Stomach (tissue), 19 donors: ENCODE measurements at places on chromosomes 16 and 17. TPM values are rescaled to one million over a fixed set of nuclear protein-coding genes. Genes with fewer than 3 reads are reported as not detected.

The SLC25A10 gene
- total RNA-seq: 3.5 TPM

The RAB34 gene
- 96.9 TPM for total RNA-seq

The GDPD3 gene
- 178 TPM for total RNA-seq

The OTOA gene
- 0.55 TPM for total RNA-seq

The C16orf92 gene
- not detected for total RNA-seq

The ASGR2 gene
- not detected for total RNA-seq

The CORO1A gene
- 30.3 TPM for total RNA-seq

The RNF222 gene
- not detected for total RNA-seq

The SMPD3 gene
- total RNA-seq: 110 TPM

- DNase-seq: no peak
- H3K36me3 ChIP-seq: no peaks in the 10 kb centered on the region
- H3K4me1 ChIP-seq: peaks cover 25% of the 10 kb centered on the region
- H3K27ac ChIP-seq: no peak overlapping the region
- no peak overlapping the region for H3K4me3 ChIP-seq
- no peaks in the 10 kb centered on the region for H3K27me3 ChIP-seq
These were observed 84.4 kb upstream of the NKD1 start for GRCh38 chr16:50463581-50464324.

- no peak overlapping the region for H3K4me3 ChIP-seq
- no peaks in the 10 kb centered on the region for H3K36me3 ChIP-seq
- H3K4me1 ChIP-seq: no peaks in the 10 kb centered on the region
- no peaks in the 10 kb centered on the region for H3K27me3 ChIP-seq
These were observed 128.3 kb downstream of the CCDC144A start for GRCh38 chr17:16818340-16818739.

DNA sequence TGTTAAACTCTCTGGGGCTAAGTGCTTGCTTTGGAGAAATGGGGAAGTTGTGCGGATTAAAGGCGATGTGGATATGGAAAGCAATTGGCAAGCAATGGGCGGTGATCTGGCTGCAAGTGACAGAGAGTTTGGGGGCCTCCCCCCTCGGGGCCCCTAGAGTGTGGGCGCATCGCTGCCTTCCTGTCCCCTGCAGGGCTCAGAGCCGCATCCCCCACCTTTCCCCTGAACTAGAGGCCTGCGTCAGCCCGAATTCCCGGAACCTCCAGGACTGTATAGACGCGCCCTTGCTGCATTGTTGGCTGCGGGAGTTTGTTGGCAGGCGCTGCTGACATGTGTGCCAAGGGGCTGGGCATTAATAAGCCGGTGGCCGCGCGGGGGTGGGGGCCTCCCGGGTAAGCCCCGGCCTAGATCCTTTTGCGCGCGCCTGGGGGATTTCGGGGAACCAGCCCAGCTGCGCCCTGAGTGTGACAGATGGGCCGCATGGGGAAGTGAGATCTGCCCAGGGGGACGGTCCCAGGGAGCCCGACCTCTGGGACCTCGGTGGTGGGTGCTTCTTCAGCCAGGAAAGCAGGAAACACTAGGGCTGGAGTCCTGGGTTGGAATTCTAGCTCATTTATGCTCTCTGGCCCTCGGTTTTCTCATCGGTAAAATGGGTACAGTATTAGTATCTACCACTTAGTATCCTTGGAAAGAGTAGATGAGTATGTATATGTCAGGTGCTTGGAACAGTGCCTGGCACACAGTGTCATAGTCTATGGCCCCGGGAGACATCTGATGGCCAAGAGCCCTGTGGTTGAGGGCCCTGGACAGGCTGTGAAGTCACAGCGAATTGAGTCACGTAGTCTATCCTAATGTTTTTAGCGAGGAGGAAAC lies 1.0 kb downstream of the EEF2K start:
- peak overlapping the region; percentile 98 for H3K4me3 ChIP-seq
- DNase-seq: peak; percentile 88
- no peaks in the 10 kb centered on the region for H3K27me3 ChIP-seq

DNA sequence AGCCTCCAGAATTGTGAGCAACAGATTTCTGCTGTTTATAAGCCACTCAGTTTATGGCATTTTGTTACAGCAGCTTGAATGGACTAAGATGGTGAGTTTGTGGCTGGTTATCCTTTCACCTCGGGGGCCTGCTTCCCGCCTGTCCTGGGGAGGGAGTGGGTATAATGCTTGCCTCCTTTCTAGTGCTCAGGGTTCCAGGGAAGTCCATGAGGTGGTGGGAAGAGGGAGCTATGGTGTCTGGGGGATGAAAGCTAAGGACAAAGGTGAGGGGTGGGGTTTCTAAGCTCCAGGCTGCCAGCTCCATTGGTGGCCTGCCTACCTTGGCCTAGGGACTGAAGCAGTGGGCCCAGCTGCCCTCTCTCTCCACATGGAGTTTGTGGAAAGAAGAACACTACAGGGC lies 50.2 kb upstream of the SDK2 start:
- H3K4me1 ChIP-seq: no peaks in the 10 kb centered on the region
- no peaks in the 10 kb centered on the region for H3K36me3 ChIP-seq
- H3K27ac ChIP-seq: no peak overlapping the region
- H3K4me3 ChIP-seq: no peak overlapping the region
- no peaks in the 10 kb centered on the region for H3K27me3 ChIP-seq

DNA sequence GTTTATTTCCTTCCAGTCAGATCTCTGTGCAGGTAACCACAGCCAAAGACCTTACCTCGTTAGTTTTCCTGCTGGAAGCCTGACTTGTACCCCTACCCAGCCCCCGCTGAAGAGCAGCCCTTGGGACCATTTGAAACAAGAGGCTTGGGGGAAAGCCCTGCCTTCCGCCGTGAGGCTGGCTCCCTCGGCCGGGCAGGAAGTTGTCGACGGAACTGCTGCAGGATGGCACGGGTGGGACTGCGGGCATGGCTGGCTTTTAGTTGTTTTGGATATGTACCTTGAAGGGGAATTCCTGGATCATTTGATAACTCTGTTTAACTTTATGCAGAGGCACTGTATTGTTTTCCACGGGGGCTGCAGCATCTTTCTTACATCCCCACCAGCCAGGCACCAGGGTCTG lies 49.0 kb upstream of the ENDOV start:
- no peak overlapping the region for H3K4me3 ChIP-seq
- no peaks in the 10 kb centered on the region for H3K4me1 ChIP-seq
- DNase-seq: no peak
- H3K27ac ChIP-seq: no peak overlapping the region

DNA sequence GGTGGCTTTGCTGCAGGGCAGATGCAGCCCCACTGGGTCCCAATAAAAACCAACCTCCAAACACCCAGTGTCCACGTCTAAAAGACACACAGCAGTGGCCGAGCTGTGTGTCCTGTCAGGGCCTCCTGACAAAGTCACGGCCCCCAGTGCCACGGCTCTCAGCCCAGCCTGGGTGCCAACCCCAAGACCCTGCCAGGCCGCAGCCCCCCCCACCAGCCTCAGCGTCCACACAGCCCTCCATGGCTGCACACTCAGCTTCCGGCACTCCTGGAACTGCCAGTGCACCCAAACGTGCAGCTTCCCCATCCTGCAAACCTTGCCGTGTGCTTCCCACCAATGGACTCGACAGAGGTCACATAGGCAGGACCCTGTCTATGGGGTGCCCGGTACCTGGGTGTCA lies 3.6 kb upstream of the CCDC154 start:
- H3K27ac ChIP-seq: no peak overlapping the region
- no peaks in the 10 kb centered on the region for H3K27me3 ChIP-seq
- no peaks in the 10 kb centered on the region for H3K4me1 ChIP-seq
- no peak overlapping the region for H3K4me3 ChIP-seq
- H3K36me3 ChIP-seq: peaks cover 79% of the 10 kb centered on the region

- peaks cover 3% of the 10 kb centered on the region for H3K4me1 ChIP-seq
- H3K27ac ChIP-seq: no peak overlapping the region
These were observed 100.7 kb downstream of the ABCC1 start for GRCh38 chr16:16050106-16050505.

DNA sequence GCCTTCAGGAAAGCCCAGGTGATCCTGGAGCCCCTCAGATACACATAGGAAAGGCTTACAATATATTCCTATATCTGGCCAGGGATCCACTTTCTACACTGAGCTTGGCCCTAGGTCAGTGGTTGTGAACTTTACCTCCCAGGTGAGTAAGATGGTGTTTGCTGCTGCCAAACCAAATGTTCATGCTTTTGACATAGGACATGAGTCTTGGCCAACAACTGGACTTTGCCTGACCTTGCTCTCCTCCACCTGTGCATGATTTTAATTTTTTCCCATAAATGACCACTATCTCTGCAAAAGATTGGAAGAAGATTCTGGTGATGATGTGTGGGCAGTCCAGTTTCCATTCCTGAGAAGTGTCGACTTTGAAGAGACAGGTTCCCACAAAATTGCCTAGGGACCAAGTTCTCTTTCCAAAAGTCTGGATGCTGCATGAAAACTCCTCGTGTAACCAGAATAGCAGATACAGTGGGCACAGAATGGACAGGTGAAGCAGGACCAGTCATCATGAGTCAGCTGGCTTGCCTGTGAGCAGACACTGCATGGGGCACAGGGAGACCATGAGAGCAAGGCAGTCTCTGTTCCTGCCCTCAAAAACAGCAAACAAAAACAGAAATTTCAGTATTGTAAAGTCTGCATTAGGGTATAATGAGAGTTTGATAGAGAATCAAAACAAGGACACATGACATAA lies 226.4 kb upstream of the MON1B start:
- H3K4me3 ChIP-seq: no peak overlapping the region
- H3K27ac ChIP-seq: no peak overlapping the region
- H3K27me3 ChIP-seq: no peaks in the 10 kb centered on the region
- no peak for DNase-seq
- H3K36me3 ChIP-seq: no peaks in the 10 kb centered on the region

DNA sequence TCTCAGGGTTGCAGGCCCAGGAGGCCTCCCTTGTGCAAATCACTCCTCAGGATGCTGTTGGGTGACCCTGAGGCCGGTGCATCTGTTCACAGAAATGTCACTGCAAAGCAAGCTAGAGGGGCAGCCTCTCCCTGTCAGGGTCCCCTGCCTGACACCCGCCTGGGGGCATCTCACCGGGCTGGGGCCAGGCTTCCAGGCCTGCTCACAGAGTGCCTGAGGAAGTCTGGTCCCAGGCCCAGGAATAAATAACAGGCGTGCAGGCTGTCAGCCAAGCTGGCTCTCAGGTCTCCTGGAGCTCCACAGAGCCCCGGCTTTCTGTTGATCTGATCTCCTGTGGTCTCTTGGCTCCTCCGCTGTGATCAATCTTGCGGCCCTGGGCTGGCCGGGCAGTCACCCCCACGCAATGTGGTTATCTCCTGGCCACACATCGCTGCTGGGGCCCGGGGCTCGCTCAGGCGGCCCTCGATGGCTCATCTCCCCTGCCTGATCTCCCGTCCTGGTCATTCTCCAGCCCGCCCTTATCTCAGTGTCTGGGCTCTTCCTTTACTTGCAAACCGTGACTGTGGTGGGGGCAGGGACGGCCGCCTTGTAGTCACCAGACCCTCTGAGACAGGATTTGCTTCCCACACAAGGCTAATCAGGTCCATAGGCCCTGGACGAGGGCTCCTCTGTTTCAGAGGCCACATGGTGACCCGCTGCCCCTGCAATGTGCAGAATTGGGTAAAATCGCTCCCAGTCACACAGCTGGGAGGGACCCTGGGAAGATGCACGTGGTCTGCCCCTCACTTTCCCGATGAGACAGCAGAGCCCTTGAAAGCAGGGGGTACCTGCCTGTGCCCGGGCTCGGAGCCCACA lies 231.2 kb upstream of the GSE1 start:
- DNase-seq: no peak
- peaks cover 67% of the 10 kb centered on the region for H3K4me1 ChIP-seq
- no peak overlapping the region for H3K4me3 ChIP-seq
- H3K27me3 ChIP-seq: no peaks in the 10 kb centered on the region
- peak overlapping the region; percentile 8 for H3K27ac ChIP-seq
- H3K36me3 ChIP-seq: no peaks in the 10 kb centered on the region

GRCh38 chr17:78112518-78113471 lies 15.8 kb downstream of the TMC6 start:
- peaks cover 59% of the 10 kb centered on the region for H3K36me3 ChIP-seq
- no peak overlapping the region for H3K4me3 ChIP-seq
- H3K27ac ChIP-seq: no peak overlapping the region

- peaks cover 3% of the 10 kb centered on the region for H3K36me3 ChIP-seq
- peak within 1 kb of the TSS; percentile 97 for H3K4me3 ChIP-seq
- no peaks in the 10 kb centered on the region for H3K27me3 ChIP-seq
- peaks cover 40% of the 10 kb centered on the region for H3K4me1 ChIP-seq
These were observed at the start of gene KATNB1 for GRCh38 chr16:57735755-57736418. Gene KATNB1 (plus strand): TSS chr16:57735770. CDS start chr16:57737244, 1,474 bp downstream.
